ENCODE measurements at places on chromosomes 16 and 17. TPM values are rescaled to one million over a fixed set of nuclear protein-coding genes. Genes with fewer than 3 reads are reported as not detected.

The PLSCR3 gene
- total RNA-seq = 9.3 TPM

The CSH2 gene
- not detected for total RNA-seq

The CCNF gene
- total RNA-seq = 6.6 TPM

The MT1G gene
- total RNA-seq = 0.74 TPM

The SBK1 gene
- total RNA-seq = 29.0 TPM

The SPNS2 gene
- total RNA-seq = 7.9 TPM

The FA2H gene
- total RNA-seq = 0.49 TPM

The ZSCAN32 gene
- total RNA-seq = 9.6 TPM

The KRTAP16-1 gene
- not detected for total RNA-seq
